HFF-Myc (cell line): ENCODE measurements at places on chromosomes 1 and 21.

- DNase-seq = no peak
Measured at GRCh38 chr1:55427606-55428005, 212.4 kb upstream of the USP24 start.

DNA sequence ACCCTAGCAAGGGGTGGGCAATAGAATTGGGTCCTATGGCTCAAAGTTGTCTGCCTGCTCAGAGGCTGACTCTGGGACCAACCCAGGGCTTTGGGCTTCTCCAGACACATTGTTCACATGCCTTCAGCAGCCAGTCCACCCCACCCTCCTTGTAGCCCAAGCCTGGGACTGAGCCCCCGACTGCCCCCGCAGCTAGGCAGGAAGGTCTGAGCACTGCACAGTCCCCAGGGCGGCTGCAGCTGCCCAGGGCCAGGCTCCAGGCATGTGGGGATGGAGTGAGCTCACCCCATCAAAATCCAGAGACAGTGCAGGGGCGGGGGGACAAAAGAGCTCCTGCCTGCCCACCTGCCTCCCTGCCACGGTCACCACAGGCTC lies 35.6 kb downstream of the HSPG2 start:
- DNase-seq = no peak

DNA sequence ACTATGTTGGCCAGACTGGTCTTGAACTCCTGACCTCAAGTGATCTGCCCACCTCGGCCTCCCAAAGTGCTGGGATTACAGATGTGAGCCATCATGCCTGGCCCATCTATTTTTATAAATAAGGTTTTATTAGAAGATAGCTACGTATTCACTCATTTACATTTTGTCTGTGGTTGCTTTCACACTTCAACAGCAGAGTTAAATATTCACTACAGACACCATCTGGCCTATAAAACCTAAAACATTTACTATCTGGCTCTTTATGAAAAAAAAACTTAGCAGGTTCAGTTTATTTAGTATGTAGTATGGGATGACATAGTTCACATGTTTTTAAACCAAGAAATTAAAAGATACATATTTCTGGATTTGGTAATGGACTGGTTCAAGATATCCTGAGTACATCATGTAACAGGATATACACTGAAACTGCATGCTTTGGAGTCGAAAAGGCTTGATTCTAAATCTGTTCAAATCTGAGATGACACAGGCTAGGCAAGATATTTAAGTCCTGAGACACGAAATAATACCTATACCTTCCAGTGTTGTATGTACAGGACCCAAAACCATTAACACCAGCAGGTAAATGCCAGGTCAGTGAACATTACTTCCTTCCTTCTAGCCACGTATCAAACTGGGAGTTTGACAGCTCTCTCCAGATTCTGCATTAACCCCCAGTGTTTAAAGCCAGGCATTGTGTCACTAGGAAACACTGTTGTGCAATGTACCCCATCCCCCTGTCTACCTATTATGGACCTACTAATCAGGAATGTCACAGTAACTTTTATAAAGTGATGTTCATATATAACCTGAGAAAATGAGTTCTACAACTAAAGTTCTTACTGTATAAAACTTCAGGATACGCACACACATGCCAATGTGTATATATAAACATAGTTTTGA lies 54.3 kb upstream of the SDC3 start:
- DNase-seq = no peak

- no peak for DNase-seq
Measured at GRCh38 chr1:161192476-161193465, 6.1 kb downstream of the ADAMTS4 start.

GRCh38 chr1:10530281-10530740 lies 55.6 kb downstream of the PEX14 start:
- no peak for DNase-seq

- no peak for DNase-seq
Measured at GRCh38 chr1:230080822-230081221, 13.8 kb downstream of the GALNT2 start.

GRCh38 chr1:226862890-226863289 lies 7.5 kb upstream of the PSEN2 start:
- no peak for DNase-seq

DNA sequence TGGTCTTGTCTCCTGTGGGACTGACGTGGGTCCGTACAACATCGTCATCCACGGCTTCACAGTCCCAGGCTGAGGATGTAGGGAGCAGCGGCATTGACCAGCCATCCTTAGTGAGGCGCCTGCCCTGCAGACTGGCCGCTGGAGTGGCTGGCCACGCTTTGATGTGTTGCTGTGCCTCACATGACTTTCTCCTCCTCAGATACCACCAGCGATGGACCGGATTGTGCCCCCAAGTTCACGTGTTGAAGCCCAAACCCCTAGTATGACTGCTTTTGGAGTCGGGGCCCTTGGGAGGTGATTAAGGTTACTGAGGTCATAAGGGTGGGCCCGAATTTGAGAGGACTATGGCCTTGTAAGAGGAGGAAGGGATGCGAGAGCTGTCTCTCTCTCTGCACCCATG lies 122.5 kb downstream of the PCBP3 start:
- DNase-seq = no peak

- DNase-seq = no peak
Measured at GRCh38 chr1:26993237-26994019, at the start of gene TRNP1. TRNP1 (plus strand) TSS chr1:26993692; CDS start chr1:26993787, 95 bp downstream.

- no peak for DNase-seq
Measured at GRCh38 chr1:172561252-172561651, 28.3 kb downstream of the SUCO start.

GRCh38 chr1:68000191-68000590 lies 50.2 kb downstream of the DIRAS3 start:
- no peak for DNase-seq

DNA sequence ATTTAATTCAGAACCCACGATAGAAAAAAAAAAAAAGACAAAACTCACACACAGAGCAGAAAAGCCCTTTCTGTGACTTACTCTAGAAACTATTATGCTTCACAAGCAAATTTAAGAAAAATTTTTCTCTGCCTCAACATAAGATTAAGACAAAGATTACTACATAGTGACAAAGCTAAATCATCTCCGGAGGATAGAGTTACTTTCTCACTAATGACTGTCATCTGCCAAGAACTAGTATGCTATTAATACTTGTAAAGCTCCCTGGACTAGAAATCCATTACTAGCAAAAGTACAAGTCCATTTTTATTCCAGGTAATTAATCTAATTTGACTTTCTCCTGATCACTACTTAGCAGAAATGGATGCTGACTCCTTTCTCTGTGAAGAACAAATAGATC lies 25.9 kb downstream of the GREM2 start:
- no peak for DNase-seq

DNA sequence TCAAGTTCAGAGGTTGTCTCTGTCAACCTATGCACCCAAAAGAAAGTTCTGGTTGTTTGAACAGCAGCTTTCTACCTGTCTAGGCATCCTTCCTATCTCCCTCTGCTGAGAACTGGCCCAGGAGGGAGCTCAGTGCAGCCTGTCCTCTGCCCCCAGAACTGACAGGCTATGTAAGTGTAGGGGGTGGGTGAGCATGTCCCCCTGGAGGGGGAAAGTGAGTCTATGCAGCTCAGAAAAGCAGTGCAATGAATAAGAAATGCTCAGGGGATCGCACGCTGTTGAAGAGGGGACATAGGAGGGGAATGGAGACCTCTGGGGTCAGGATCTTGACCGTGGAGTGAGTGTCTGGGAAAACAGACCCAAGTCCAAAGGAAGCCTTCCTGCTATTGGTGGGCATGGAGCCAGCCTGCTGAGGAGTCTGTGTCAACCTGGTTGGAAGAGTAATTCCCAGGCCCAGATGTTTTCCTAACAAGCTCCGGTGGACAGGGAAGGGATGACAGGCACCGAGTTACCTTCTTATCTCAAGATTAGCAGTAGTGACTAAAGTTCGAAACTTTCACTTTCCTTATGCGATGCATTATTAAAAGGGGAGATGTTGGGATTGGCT lies 26.1 kb upstream of the FHAD1 start:
- no peak for DNase-seq

DNA sequence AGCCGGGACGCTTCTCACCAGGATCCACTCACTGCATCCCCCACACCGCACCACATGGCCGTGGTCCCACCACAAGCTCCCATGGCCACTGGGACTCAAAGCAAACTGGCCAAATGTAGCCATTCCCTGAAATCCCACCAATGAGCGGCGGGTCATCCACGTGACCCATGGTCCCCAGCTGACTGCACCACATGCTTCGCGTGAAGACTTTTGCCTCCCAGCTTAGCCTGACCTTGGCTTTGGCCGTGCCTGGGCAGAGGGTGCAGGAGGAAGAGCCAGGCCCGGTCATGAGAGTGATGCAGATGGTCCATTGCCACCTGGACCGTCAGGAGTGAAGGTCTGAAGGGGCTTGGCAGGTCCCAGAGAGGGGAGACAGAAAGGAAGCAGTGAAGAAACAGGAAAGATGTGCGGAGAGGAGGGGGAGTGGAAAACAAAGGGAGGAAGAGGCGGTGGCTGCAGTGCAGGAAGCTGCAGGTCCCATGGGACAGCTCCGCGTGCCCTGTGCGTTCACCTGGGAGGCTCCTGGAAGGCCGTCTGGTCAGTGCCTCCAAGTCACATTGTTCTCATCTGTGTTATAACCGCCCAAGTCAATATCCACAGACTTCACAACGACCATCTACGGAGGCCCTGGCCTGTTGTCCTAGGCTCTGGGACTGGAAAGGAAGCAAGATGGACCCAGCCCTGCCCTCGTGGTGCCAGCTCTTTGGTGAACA lies 167.8 kb upstream of the AJAP1 start:
- no peak for DNase-seq

- DNase-seq = no peak
Measured at GRCh38 chr1:44110916-44111315, 7.7 kb upstream of the KLF17 start.

DNA sequence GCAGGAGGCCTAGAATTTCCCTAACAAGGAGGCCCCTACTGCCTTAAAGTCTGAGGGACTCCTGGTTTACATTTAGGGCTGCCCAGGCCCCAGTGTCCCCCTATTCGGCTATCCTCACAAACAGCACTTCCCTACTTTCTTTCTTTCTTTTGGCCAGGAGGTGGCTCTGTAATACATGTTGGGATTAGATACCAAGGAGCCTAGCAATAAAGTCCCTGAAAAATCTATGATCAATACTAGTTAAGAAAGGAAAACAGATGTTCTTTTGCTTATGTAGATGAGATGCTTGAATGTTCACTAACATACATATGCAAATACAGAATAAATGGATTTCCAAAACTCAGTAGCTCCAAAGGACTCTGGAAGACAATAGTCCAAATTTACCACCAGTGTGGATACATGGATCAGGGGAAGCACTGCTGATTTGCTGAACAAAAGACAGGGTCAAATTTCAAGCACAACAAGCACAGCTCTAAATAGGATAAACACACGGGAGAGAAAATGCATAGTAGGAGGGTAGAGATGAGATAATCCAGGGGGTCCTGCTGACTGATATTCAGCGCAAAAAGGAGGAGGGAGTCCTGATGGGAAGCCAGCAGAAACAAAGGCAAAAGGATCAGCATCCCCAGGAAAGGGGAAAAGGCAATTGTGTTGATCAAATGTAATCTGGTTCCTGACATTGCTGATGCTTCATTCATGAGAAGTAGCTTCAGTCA lies 240.0 kb downstream of the NUF2 start:
- DNase-seq = no peak

GRCh38 chr1:231601824-231602672 lies 24.5 kb upstream of the DISC1 start:
- no peak for DNase-seq

DNA sequence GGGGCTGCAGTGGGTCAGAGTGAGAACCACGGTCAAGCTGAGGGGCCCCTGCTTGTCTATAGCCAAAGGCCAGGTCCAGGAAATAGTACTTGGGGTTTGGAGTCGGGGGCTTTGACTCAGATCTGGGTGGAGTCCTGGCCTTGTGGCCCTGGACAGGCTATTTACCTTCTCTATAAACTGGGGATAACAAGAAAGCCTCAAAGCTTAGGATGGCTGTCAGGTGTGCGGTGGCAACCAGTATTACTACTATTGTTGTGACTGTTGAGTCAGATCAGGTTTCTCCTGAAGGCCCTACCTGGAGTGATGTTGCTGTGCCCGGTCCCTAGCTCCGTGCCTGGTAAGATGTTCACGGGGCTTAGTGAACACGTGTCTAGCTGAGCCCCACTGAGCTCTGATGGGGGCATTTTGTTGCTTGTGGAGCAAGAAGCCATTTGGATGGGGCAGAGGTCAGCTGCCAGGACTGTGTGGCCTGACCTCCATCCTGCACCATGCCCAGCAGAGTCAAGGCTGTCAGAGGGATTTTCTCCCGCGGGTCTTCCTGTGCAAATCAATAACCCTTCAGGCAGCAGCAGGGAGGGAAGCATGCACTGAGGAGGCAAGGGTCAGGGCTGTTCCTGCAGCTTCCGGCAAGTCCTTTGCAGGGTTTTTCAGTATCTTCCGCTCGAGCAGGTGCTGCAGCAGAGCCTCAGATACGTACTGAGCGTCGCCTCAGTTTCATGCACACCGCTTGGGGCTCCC lies 170.3 kb downstream of the CAMTA1 start:
- DNase-seq = no peak

- no peak for DNase-seq
Measured at GRCh38 chr1:56931686-56932085, 34.1 kb downstream of the C8B start.
